ENCODE measurements at places on chromosomes 3 and 15. TPM values are rescaled to one million over a fixed set of nuclear protein-coding genes. Genes with fewer than 3 reads are reported as not detected.

Gene GHSR
- not detected for total RNA-seq

Gene MYRIP
- 2.1 TPM for total RNA-seq

Gene DNASE1L3
- total RNA-seq = 2.1 TPM

Gene KPNA1
- total RNA-seq = 71.7 TPM

Gene CPA3
- 3.3 TPM for total RNA-seq

Gene IMPG2
- total RNA-seq = 0.14 TPM

Gene IGF2BP2
- 15.9 TPM for total RNA-seq

Gene TNFAIP8L3
- 8.5 TPM for total RNA-seq

Gene NANOGP8
- total RNA-seq = not detected

Gene SSUH2
- total RNA-seq = 1.0 TPM

DNA sequence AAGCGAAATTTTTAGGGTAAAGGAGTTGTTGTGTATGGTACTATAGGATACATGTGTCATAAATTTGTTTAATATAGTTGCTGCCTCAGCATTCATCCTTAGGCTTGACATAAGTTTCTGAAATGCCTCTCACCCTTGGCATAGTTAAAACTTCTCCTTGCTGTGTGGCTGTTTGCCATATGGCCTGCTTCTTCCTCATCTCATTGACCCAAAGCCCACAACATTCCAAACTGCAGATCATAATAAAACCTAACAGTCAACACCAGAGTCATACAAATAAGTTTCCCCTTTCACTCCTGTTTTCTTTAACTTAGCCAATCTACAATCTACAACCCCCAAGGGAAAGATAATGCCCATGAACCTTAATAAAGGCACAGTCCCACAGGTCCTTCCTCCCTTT is 136.6 kb downstream of the TMCC1 start:
- DNase-seq = no peak

GRCh38 chr15:65132878-65133547 is 595 bp downstream of the PDCD7 start:
- peak; percentile 84 for DNase-seq

DNA sequence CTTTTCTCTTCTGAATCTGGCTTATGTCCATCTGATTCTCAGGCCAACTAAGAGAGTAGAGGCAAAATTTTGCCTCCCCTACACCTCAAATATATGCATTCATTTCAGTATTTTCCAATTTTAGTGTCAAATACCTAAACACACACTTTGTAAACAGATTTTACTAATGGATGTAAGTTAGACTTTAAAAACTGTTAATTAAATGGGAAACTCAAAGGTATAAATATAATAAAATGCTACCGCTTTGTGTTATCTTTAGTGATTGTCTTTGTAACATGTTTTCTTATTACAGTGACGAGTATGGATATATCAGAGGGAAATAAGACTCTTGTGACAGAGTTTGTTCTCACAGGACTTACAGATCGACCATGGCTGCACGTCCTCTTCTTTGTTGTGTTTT is at the start of gene OR5AC2:
Gene OR5AC2, plus strand, starts transcription at position 301 of the 400 bp plus-strand sequence. Its CDS starts 0 bp downstream, at position 301.
- DNase-seq = no peak

DNA sequence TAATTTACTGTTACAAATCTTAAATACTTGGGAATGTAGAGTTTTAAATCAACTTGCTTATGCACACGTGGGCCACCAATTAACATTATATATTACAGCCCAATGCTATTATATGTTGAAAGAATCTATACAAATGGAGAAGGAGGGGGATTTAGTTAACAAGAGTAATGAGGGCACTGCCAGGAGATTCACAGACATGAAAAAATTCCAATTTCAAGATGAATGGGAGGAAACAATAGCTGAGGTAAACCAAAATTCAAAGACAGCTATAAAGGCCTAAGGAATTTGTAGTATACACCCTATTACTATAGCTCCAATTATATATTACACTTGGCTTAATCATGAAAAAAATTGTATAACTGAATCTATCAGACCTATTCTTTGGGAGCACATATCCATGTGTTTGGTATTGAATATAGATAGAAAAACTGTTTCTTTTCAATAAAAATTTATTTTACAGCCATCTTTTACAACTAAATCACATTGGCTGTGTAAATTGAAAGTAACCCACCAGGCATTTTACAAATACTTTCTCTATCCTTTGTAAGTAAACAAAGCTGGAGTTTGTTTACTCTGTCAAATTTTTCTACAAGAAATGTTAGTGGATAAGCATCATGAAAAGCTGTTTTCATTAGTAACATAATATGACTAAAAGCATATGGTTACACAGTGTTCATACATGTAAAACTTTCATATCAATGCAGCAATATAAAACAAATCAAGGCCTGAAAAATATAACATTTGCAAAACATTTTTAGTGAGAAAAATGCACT is 1045.8 kb downstream of the ROBO1 start:
- DNase-seq = no peak

- no peak for DNase-seq
These were observed 2.7 kb downstream of the TEX55 start for GRCh38 chr3:119148493-119149180.

GRCh38 chr3:146164971-146165769 is 4.2 kb upstream of the PLOD2 start:
- no peak for DNase-seq

DNA sequence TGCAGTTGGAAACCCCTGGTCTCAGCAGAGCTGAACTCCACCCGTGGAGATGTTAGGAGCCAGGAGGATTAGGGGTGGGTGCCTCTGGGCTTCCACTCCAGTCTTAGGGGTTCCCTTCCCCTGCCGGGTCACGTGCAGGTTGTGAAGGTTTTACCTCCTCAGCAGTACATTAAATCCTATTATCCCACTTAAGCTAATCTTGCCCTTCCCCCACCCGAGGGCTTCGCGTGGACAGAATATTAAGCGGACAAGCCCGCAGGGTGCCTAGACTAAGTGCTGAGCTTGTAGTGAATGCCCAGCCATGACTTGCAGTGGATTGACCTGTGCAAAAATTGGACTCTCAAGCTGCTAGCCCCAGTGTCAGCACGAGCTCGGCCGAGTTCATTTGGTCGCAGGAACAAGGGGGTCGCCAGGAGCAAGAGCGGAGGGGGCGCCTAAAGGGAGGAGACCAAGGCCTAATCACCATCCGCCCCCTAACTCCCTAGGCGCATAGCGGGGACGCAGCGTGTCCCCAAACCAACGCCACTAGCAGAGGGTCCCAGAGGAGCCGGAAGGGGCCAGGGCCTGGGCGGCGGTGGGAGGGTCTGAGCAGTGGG is 498 bp upstream of the SEMA4B start:
- DNase-seq = no peak

DNA sequence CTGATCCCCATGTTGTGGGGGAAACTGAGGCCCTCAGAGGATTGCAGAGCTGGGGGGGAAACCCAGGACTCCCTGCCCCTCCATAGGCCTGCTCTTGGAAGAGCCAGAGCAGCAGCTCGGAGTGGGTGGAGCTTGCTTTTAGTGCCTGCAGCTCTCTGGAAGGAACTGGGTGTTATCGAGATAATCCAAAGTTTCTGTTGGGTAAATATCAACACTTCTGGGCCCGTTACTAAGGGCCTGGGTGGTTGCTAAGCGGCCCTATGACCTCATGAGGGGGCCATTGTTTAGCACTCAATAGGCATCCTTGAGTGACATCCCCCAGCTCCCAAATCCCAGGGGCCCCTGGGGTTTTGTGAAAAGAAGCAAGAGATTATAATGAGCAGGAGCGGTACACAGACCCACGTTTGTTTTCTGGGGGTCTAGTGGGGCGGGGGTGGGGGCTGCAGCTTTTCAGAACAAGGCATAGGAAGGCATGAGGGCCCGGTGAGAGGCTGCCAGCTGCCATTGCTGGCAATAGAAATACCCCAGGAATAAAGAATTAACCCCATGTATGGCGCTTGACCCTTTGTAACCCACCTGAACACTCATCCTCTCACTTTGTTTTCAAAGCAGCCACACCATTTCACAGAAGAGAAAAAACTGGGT is 48.3 kb upstream of the ATP2B2 start:
- DNase-seq = no peak

- DNase-seq = no peak
These were observed 7.8 kb upstream of the WNT7A start for GRCh38 chr3:13887495-13888300.

DNA sequence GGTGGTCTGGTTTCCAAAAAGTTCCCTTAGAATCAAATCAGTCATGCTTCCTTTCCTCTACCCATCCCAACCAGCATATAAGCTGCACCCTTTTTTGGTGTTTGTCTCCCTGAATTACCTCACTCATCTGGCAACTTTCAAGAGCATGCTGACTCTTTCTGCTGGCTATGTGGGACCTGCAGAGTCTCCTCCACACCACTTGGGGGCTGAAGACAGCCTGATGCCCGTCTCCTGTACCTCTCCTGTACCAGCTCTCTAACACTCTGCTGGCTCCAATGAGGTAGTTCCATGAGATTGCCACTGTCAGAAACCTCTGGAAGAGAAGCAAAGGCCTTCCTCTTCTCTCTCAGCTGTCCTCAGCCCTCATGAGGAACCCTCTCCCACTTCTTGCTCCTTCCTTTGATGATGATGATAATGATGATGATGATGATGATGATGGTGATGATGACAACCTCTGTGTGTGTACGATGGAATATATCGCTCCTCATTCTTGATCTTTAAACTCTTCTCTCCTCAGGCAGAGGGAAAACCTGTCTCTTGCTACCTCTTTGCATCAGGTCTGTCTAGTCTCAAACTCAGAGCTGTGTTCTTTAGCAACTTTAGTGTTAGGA is 257.5 kb downstream of the ZNF621 start:
- no peak for DNase-seq

GRCh38 chr15:57635300-57635909 is 43.7 kb downstream of the MYZAP start:
- DNase-seq = no peak

DNA sequence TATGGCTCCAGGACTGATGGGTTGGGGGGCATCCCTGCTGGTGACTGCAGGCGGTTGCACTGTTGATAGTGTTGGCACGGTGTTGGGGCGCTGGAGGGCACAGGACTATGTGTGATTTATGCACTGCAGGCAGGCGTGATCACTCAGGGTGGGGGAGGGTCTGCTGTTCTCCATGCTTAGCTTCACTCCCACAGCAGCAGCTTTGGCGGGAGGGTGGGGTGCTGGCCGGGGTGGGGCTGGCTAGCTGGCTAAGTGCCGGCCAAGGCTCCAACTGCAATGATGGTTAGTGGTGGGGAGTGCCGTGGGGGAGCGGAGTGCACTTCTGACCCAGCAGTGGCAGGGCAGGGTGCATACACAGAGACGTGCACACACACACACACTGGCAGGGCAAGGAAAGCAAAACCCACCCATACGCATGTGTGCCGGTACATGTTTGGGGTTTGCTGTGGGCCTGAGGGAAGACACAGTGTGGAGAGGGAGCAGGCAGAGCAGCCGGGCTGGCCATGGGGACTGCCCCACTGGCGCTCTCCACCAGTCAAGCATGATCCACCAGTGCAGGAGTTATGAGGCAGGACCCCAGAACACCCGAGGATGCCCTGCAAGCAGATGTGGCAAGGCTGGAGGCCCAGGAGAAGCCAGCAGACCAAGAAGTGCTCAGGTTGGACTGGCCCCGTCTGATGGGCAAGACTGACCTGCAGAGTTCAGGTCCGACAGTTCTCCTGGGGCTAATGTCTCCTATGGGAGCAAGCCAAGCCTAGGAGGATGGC is 16.5 kb upstream of the FGF7 start:
- peak; percentile 67 for DNase-seq

DNA sequence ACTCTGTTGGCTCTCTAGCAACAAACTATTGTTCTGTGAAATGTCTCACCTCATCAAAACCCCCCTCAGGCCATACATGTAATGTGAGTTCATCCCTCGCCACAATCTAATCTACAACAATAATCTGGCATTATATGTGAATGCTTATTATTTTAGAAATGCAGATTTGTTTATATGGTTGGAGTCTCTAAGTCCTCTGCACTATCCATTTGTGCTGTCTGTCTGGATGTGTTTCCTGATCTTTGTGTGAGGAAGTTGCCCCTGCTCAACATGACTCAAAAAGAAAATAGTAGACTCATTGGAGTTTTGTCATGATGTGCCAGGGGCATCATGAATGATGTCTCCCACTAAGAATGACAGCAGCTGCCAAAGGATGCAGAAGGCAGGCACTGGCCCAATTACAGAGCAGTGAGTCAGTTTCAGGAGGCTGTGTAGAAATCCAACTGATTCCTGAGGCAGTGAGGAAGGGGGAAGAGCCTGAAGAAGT is 161.6 kb upstream of the PDZRN3 start:
- no peak for DNase-seq

DNA sequence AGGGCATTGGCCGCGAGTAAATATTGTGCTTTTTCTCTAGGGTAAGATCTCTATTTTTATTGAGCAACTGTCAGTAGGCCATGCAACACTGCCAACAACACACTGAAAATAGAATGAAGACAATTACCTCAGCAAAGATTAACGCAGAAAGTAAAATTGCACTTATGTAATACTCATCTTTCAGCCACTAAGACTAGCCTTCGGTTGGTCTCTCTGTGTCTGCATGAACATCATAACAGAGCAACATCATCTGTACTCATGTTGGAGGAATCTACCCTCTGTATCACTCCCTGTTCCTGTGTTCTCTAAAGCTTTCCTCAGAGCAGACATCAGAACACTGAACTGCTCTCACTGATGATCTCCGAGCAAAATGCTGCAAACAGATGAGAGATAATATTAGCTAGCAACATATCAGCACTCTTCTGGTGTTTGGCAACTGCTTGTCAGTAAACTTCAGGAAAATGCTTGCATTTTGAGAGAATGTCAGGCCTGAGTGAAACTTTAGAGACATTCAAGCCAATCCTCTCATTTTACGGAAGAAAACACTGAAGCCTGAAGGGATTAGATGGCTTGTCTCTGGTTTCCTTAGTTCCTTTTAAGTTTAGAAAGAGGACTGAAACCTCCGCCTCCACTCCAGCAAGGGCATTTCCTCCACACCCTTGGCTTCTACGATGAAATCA is 8.4 kb upstream of the LRRC3B start:
- DNase-seq = no peak

DNA sequence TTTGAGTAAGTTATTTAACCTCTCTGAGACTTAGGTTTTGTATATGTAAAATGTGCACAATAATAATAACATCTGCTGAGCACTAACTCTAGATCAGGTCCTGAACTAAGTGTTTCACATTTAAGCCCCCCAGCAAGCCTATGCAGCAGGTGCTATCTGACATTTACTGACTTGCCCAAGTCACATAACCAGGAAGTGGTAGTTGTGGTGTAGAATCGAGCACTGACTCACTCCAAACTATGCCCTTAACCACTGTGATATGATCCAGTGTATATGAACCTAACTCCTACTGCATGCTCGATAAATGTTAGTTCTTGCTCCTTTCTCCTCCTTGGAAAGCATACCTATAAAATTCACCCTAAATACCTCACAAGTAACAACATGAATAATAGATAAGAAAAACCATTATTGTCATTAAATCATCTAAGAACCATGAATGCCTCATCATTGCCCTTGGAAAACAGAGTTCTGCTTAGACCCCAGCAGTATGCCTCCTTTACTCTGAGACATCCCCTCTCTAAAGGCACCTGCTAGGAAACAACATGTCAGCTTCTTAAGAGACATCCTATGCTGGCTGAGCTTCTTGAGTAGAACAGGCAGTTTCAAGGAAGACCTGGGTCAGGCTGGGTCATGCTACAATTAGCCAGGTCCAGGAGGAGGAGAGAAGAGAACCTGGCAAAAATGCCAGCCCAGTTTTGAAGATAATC is 3.0 kb upstream of the SHC4 start:
- no peak for DNase-seq

Data from Right ventricle myocardium inferior (tissue), 1 donor.